ENCODE measurements at places on chromosomes 4 and X.

GRCh38 chrX:27598312-27598711, 8.2 kb downstream of the DCAF8L2 start:
- DNase-seq: peak; percentile 4

- no peak for DNase-seq
These were observed 211.0 kb downstream of the ANKRD50 start for GRCh38 chr4:124501576-124501975.

- peak; percentile 79 for DNase-seq
These were observed 319.1 kb upstream of the EMCN start for GRCh38 chr4:100836929-100837328.

- DNase-seq: no peak
These were observed 20.7 kb upstream of the AR start for GRCh38 chrX:67523002-67523681.

- DNase-seq: no peak
These were observed 113.7 kb downstream of the REELD1 start for GRCh38 chr4:146327859-146328650.

DNA sequence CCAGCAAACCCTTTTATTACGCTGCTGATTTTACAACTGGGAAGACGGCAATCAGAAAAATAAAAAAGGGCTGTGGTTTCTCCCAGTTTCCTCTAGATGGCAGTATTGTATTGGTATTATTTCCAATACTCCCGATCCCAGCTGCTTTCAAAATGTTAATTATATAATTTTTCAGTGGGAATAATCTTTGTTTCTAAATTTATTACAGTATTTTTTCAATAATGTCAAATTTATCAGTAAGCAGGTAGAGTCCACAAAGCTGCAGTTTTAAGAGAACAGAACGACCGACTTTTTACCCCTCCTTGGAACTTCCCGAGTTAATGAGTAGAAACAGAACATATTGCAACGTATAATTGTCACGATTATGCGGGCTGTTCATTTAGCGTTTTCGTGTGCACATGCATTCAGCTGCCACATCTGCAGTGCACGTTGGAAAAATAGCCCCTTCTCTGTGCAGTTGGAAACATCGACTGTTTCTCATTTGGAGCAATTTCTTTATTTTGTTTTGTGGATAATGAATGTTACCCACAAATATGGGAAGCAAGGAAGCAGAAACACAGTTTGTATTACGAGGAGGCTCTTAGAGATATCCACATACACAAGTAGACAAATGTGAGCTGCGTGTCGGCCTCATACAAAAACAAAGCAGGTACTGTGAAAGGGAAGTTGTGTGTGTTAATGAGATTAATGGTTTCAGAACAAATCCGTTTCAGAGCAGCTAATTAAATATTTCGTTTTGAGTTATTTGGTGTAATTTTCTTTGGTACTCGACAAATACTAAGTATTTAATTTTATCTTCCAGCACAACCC, 188.0 kb downstream of the STIM2 start:
- peak; percentile 45 for DNase-seq

DNA sequence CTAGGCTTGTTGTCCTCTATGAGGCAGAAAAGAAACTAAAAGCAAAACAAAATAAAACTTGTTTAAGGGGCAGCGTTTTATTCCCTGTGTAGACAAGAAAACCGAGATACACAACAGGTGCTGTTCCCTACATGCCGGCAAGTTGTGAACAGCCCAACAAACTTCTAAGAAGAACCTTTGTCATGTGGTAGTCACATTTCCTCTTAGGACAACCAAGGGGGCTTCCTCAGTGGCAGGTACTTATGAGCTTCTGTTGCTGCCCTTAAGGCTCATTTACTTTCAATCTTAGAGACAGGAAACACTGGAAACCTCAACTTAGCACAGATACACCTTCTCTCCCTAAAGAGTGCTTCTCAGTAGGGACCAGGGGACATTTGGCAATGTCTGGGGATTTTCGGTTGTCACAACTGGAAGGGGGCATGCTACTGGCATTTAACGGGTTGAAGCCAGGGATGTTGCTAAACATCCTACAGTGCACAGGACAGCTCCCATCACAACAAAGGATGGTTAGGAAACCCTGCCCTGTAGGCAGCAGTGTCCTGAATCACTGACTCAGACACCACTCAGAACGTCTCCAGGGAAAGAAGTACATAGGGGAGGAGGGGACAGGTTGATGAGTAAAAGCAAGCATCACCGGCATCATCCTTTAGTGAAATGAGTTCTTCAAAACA, 111.0 kb downstream of the ASB9 start:
- DNase-seq: no peak

- DNase-seq: no peak
These were observed 110.3 kb upstream of the MAP3K15 start for GRCh38 chrX:19625612-19626011.

- no peak for DNase-seq
These were observed 14.0 kb upstream of the XPNPEP2 start for GRCh38 chrX:129724754-129725153.

DNA sequence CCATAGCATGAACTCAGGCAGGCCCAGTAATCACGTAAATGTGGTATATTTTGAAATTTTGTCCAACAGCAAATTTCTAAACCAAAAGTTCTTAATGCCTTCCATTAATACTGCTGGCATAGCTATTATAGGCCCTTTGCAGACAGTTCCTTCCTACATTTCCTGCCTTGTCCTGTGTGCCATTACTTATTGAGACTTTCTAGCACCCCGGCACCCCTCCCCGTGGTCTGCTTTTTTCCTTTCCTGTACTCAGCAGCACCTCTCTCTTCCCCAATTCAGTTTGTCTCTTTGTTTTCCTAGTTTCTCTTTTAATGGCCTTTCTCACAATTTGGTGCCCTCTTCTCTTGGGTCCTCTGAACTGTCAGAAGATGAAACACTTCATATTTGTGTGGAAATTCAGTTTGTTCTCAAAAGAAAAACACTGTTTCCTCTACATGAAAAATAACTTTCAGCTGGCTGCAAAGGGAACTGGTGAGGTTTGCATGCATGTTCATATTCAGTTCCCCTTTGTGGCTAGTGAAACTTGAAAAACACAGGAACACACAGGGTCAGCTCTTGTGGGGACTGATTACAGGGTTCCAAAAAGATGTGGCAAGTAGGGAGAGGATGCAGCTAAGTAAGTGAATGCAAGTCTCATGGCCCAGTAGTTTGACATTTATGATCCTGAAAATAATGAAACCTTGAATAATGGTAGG, 17.1 kb downstream of the GPR34 start:
- no peak for DNase-seq

DNA sequence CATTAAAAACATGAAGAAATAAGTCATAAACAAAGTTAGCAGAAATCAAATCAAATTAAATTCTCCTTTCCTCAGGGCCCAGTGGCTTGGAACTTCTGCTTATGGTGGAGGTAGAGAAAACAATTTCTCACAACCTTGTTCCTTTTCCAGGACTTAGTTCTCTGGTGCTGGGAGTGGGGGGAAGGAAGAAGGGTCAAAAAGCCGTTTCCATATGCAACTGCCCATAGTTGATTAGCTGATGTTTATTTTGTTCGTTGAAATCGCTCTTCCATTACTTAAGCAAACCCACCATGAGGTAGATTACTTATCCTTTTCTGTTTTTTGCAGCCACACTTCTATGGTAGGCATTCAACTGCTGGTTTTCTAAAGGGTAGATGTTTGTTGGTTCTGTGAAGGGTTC, 94.2 kb downstream of the ARSJ start:
- DNase-seq: no peak

DNA sequence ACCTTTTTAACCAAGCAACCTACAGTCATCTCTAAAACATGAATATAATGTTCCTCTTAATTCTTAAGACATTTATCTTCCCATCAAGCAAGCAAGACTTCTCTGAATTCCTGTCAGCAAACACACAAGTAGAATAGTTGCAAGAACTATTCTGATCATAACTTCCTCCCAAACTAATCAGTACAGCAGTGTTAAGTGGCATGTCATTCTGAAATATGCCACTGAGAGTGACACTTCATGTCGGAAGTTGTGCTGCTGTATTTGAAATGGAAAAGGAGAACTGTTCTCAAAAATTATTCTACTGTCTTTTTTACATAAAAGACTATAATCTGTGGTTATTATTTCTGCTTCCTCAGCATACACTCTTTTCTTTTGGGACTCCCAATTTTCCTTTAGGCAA, 546.6 kb downstream of the PCDH18 start:
- DNase-seq: no peak

- DNase-seq: no peak
These were observed 104.2 kb downstream of the ANK2 start for GRCh38 chr4:113153529-113154101.

- no peak for DNase-seq
These were observed 138.2 kb downstream of the CAMK2D start for GRCh38 chr4:113623274-113623894.

GRCh38 chrX:43836435-43837184, 45.6 kb downstream of the MAOB start:
- peak; percentile 9 for DNase-seq

DNA sequence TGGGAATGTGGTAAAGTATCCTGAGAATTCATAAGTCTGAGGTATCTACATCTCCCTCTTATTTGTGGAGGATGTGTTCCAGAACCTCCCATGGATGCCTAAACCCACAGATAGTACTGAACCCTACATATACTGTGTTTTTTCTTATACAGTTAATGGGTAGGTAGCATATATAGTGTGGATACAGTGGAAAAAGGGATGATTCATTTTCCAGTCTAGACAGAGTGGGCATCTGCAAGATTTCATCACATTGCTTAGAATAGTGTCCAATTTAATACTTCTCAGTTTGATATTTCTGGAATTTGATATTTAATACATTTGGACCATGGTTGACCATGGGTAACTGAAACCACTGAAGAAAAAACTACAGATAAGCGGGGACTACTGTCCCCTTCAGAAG, 155.0 kb upstream of the ANKRD50 start:
- no peak for DNase-seq

DNA sequence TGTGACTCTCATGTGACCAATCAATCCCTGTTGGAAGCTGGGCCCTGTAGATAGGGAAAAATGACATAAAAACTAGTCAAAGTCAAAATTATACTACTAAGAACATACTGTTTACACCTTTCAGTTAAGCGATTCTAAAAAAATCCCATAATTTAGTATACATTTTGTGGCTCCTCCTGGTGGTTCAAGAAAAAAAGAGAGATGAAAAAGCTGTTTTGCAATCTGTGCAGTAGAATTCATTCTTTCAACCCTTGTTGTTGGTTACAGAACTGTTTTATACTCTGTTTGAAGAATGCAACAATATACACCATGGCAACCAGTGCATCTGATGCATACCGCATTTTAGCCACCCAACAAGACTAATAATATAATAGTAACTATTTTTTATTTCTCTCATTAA, 66.8 kb upstream of the ANK2 start:
- no peak for DNase-seq

DNA sequence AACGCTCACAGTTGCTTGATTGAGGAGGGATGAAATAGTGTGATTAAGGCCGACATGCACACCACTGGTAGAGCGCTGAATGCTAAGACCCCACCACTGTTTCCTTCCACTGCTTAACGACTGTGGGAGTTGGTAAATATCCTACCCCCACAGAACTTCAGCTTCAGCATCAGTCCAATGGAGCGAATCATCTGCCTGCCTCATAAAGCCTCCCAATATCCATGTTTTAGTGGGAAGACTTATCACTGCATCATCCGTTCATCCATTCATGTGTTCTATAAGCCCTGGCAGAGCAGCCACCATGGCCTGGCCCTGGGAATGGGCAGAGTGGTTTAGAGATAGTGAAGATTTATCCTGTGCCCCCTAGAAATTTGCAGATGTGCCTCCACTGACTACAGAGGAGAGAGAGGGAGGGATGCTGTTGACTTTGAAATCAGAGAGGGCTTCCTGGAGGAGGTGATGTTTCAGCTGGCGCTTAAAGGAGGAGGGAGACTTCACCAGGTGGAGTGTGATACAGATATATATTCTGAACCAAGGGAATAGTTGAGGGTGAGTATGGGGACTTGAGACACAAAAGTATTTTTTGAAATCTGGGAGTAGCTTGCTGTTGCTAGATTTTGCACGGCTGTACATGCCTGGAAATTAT, 71.9 kb upstream of the STX18 start:
- DNase-seq: no peak

DNA sequence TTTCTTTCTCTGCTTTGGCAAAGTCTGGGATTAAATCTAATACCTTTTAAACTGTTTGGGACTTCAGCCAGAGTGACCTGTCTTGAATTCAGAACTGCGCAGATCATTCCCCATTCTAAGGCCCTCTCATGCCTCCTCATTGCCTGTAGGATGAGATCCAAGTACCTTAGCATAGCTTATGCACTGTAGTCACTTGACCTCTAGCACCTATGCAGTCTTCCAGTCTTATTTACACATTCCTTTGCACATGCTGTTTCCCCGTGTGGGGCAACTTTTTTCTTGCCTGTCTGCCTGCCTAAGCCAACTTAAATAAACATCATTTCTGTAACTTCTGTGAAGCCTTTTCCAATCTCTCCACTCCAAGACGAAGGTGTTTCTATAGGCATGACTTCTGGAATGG, 68.4 kb downstream of the AR start:
- DNase-seq: no peak

DNA sequence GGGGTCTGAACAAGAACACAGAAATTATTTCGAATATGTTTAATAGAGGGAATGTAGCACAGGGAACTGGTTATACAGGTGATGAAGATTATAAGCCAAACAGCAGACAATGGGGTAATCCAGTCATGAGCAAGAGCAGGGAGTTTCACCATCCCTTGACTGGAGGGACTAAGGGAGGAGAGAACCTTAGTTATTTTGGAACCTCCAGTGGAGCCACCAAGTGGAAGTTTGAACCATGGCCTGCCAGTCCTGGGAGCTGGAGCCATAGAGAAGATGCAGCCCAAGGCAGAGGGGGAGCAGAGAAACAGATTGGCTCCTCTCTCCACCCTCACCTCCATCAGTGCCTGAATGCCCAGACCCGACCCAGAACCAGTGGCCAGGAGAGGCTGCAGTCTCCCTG, 264.6 kb upstream of the RASGEF1B start:
- DNase-seq: no peak

- no peak for DNase-seq
These were observed 43.4 kb downstream of the C4orf51 start for GRCh38 chr4:145723336-145723735.

DNA sequence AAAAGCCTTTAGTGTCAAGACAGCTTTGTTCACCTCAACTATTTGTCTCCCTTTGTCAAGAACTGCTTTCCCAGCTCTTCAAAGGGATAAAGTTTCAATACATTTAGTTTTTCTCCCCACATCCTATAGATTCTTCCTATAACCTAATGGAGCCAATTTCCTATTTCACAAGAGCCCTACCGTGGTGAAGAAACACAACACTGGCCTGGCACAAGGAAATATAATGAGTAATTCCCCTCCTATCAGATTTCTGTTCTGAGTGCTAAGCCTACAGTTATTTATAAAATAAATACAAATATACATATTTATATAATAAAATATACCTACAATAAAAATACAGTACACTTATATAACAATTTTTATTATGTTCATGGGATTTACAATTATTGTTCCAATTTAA, 89.9 kb downstream of the SHISA3 start:
- no peak for DNase-seq
